Tibial nerve (tissue), 4 donors: ENCODE measurements at places on chromosomes 2 and 18. TPM values are rescaled to one million over a fixed set of nuclear protein-coding genes. Genes with fewer than 3 reads are reported as not detected.

The CLIP4 gene
- total RNA-seq, result 71.4 TPM

The EIF2AK2 gene
- 36.0 TPM for total RNA-seq

The PAX8 gene
- 2.2 TPM for total RNA-seq

The ZNF396 gene
- 3.3 TPM for total RNA-seq

The SNORC gene
- total RNA-seq, result 24.0 TPM

- DNase-seq, result no peak
- no peak overlapping the region for H3K27ac ChIP-seq
- no peaks in the 10 kb centered on the region for H3K4me1 ChIP-seq
- no peaks in the 10 kb centered on the region for H3K36me3 ChIP-seq
Observed at GRCh38 chr2:119242276-119243119, 18.9 kb downstream of the STEAP3 start.

GRCh38 chr2:224084266-224084892, 45.3 kb upstream of the SERPINE2 start:
- H3K4me3 ChIP-seq, result no peak overlapping the region
- H3K36me3 ChIP-seq, result no peaks in the 10 kb centered on the region
- no peak for DNase-seq

- H3K4me3 ChIP-seq, result no peak overlapping the region
- H3K4me1 ChIP-seq, result no peaks in the 10 kb centered on the region
- H3K27me3 ChIP-seq, result no peaks in the 10 kb centered on the region
- no peaks in the 10 kb centered on the region for H3K36me3 ChIP-seq
Observed at GRCh38 chr18:46693996-46694395, 37.0 kb upstream of the LOXHD1 start.

DNA sequence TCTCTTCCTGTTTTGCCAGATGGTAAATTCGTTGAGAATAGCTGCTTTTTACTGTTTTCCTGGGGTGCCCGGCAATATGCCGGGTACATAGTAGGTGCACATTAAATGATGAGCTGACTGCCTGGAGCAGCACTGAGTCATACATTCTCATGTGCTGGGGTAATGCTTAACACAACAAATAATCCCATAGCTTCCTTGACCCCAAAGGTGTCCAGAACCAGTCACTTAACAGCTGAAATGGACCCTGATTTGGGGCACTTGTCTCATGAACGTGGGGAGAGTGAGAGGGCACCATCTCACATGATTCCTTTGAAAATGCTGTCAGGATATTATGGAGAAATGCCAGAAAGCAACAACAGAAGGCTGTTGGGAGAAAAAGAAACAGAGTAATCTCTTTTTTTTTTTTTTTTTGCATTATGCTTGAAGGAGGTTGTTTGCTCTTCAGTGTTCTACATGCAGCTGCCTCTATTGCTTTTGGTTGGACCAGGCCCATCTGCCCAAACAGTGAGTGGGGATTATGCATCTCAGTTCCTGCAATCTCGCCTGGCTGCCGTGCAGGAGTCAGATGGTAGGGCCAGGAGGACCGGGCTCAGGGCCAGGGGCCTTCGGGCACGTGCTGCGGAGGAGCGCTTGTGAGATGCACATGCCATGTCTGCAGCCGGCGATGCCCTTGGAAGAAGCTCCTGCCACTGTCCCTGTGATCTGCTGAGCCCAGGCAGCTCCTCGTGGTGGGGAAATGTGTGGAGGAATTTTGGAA, 162.1 kb downstream of the SH3RF3 start:
- no peak for DNase-seq
- H3K36me3 ChIP-seq, result no peaks in the 10 kb centered on the region
- no peaks in the 10 kb centered on the region for H3K4me1 ChIP-seq

DNA sequence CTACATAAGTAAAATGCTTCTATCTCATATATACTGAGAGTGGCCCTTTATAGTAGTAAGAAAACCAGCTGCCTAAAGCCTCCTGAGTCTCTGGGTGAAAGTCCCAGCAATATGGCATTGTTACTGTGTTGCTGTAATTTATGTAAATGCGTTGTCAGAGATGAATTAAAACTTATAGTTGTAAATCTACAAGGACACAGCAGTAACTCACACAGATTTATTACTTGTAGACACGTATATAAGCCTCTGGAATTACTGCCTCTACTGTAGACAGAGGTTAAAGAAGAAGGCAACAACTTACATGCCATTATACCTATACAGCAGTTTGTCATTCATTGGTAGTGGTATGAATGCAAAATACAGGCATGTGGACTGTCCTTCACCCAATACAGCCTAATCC, 169.1 kb upstream of the BOD1L2 start:
- DNase-seq, result no peak
- no peak overlapping the region for H3K4me3 ChIP-seq
- no peaks in the 10 kb centered on the region for H3K4me1 ChIP-seq
- H3K36me3 ChIP-seq, result peaks cover 7% of the 10 kb centered on the region
- H3K27ac ChIP-seq, result no peak overlapping the region

DNA sequence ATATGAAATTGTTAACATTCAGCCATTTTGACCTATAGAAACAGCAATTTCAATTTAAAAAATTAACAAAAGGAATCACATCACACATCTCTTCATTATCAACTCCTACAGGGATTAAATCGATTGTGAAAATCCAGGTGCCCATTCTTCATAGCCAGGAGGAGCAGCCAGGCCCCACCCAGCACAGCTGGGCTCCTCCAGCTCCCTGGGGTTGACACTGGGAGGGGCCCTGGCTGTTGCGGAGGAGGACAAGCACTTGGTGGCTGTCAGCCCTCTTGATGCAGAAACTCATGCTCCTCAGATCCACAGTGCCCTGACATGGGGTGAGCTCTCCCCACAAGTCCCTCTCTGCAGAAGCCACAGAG, 99.8 kb downstream of the FAM210A start:
- no peaks in the 10 kb centered on the region for H3K4me1 ChIP-seq
- H3K27me3 ChIP-seq, result no peaks in the 10 kb centered on the region
- no peak for DNase-seq
- H3K4me3 ChIP-seq, result no peak overlapping the region
- H3K36me3 ChIP-seq, result no peaks in the 10 kb centered on the region

GRCh38 chr18:25187521-25188192, 164.3 kb downstream of the ZNF521 start:
- H3K4me1 ChIP-seq, result no peaks in the 10 kb centered on the region
- DNase-seq, result no peak
- no peak overlapping the region for H3K27ac ChIP-seq
- H3K4me3 ChIP-seq, result no peak overlapping the region

- H3K4me1 ChIP-seq, result no peaks in the 10 kb centered on the region
- no peak overlapping the region for H3K4me3 ChIP-seq
- H3K27ac ChIP-seq, result no peak overlapping the region
- no peaks in the 10 kb centered on the region for H3K27me3 ChIP-seq
- DNase-seq, result no peak
Observed at GRCh38 chr2:109378682-109379081, 235.1 kb downstream of the SEPTIN10 start.

GRCh38 chr2:25697559-25698341, 24.4 kb upstream of the DTNB start:
- DNase-seq, result no peak
- no peak overlapping the region for H3K4me3 ChIP-seq
- H3K36me3 ChIP-seq, result no peaks in the 10 kb centered on the region
- H3K27me3 ChIP-seq, result no peaks in the 10 kb centered on the region
- no peaks in the 10 kb centered on the region for H3K4me1 ChIP-seq

DNA sequence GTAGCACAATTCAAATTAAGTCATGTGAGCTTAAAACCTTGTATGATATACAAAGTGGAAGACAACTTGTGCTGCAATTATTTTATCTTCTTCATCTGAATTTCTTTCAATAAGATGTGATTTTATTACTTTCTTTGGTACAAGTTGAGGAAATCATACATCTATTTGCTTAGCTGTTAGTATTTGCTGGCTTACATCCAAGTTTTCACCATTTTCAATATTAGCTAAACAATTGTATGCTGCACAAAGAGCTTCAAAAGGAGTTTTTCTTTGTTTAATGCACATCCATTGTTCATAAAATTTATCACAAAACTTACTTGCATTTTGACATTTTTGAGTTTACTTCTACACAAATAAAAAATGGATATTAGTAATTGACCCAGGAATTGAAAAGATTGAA, 40.9 kb downstream of the SCN9A start:
- H3K4me3 ChIP-seq, result no peak overlapping the region
- H3K27ac ChIP-seq, result no peak overlapping the region
- DNase-seq, result no peak
- no peaks in the 10 kb centered on the region for H3K27me3 ChIP-seq
- H3K4me1 ChIP-seq, result no peaks in the 10 kb centered on the region

GRCh38 chr2:211879323-211879722, 659.3 kb downstream of the ERBB4 start:
- no peaks in the 10 kb centered on the region for H3K4me1 ChIP-seq
- H3K27me3 ChIP-seq, result no peaks in the 10 kb centered on the region
- H3K4me3 ChIP-seq, result no peak overlapping the region
- no peak overlapping the region for H3K27ac ChIP-seq
- no peak for DNase-seq
